ENCODE measurements at places on chromosomes 13 and 19.

DNA sequence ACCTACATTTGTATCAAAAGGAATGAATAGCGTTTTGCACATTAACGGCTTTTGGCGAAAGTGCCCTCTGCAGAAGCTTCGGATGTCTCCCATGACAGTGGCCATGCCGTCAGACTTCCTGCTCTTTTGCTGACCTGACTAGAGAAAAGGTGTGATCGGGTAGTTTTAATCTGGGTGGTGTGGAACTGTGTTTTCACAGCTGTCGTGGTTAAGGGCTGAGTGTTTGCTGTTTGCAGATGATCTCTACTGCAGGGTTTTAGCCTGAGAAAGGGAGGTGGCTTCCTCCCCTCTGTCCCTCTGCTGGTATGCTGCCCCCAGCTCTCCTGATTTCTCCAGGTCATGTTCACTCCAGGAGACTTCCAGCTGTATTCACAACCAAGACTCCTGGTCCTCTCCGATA lies 22.4 kb downstream of the ZNF71 start:
- no peak for DNase-seq

GRCh38 chr19:11151181-11151580 lies 4.4 kb downstream of the SPC24 start:
- DNase-seq: no peak

DNA sequence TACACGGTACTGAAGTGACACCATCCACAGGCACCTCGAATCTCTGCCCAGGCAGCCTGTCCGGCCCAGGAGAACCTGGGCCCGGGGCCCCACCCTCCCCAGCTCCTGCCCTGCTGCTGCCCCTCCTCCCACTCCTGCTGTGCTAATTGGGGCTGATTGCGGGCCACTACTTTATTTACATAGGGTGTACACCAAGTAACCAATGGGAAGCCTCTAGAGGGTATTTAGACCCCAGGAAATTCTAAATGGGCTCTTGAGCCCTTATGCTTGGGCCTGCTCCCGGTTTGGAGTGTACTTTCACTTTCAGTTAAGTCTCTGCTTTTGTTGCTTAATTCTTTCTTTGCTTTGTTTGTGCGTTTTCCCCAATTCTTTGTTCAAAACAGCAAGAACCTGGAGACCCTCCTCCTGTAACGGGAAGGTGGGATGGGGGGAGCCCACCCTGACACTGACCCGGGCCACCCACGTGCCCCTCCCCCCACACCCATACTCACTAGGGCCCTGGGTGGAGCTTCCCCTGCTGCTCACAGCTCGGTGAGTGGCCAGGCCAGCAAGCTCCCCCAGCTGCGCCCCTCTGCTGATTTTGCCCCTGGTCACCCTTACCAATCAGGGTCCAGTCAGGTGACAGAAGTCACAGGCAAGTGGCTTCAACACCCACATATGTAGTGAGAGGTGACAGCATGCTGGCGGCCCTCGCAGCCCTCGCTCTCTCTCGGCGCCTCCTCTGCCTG lies 9.4 kb downstream of the SCGB2B2 start:
- DNase-seq: no peak

- DNase-seq: no peak
These were observed at the start of gene ELAVL3 for GRCh38 chr19:11480715-11481533. TSS of gene ELAVL3 (minus strand) at chr19:11481046. CDS start at chr19:11480608, 438 bp downstream.

- no peak for DNase-seq
These were observed 3.5 kb downstream of the FXYD3 start for GRCh38 chr19:35119091-35119490.

- DNase-seq: peak; percentile 9
These were observed 155.5 kb downstream of the TBC1D4 start for GRCh38 chr13:75326173-75327134.

- DNase-seq: no peak
These were observed 6.2 kb downstream of the ABCC4 start for GRCh38 chr13:95295026-95295425.

GRCh38 chr19:32457571-32458158 lies 52.1 kb downstream of the DPY19L3 start:
- DNase-seq: no peak

DNA sequence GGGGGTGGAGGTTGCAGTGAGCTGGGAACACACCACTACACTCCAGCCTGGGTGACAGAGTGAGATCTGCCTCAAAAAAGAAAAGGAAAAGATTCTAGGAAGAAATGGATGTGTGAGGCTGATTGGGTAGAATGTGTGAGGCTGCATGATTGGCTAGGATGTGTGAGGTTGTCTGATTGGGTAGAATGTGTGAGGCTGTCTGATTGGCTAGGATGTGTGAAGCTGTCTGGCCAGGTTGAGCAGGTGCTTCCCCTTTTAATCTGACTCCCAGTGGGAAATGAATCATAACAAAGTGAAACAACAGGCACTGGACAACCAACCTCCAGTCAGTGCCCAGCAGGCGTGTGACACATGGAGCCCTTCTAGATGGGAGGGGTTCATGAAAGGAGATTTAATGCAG lies 14.7 kb downstream of the C13orf46 start:
- no peak for DNase-seq

DNA sequence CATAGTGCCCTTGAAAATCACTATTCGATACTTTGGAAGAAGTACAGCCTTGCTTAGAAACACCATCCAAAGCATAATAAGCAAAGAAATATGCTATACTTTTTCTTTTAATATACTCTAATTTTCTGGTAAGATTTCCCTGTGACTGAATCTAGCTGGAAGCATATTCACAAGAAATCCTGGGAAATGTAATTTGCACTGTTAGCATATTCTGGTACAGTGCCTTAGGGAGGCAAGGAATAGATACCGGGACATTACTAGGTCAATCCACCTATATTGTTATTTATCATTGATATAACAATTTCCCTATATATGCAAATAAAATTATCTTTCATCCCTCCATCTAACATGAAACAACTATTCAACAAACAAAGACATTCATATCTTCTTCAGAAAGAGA lies 1131.3 kb upstream of the PRR20A start:
- DNase-seq: no peak

- DNase-seq: no peak
These were observed 46.9 kb downstream of the TEX29 start for GRCh38 chr13:111367340-111367739.

DNA sequence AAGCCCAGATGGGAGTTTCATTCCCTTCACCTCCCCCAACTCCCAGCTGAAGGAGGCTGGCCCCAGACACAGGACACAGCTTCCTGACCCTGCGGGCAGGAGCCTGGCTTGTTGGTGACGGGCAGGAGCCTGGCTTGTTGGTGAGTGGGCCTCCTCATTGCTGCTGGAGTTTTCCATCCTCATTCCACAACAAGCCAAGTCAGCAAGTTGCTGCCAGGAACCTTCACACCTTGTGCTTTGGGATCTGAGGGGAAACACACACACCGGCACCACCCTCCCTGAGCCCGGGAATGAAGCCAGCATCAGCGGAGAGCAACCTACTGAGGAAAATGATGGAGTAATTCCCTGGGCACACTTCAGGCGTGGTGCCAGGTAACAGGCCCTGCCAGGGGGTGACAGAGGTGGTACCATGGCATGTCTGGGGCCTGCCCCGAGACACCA lies 74.9 kb downstream of the ALOX5AP start:
- no peak for DNase-seq

DNA sequence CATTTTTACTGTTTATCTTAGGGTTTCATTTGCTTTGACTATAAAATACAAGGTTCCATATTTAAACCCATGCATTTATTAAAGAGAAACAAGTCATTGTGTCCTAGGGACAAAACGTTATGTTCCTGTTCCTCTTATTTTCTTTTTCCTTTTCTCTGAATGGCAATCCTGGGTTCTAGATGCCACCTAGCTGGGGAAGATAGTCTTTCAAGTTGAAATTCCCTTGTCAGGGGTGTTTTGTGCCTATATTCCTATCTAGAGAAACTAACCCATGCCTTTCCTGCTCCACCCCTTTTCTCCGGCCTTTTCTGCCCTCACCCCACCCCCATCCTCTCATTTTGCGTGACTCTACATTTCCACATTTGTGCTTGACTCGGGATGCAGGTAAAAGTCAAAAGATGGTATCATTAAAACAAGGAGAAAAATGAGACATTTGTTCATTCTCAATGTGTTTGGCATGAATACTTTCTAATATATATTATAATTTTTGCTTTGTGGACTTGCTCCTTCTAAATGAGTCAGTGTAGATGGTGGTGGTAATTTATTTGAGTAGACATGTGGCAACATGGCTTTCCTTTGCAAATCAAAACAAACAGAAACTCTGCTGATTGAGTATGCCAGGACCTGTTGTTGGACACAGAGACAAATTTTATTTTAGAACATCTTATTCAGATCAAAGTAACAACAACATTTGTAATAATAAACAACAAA lies 26.8 kb upstream of the STARD13 start:
- no peak for DNase-seq

- DNase-seq: no peak
These were observed 139.7 kb downstream of the SLITRK6 start for GRCh38 chr13:85659493-85659892.

- no peak for DNase-seq
These were observed 748.2 kb upstream of the SLITRK1 start for GRCh38 chr13:84630476-84630875.

DNA sequence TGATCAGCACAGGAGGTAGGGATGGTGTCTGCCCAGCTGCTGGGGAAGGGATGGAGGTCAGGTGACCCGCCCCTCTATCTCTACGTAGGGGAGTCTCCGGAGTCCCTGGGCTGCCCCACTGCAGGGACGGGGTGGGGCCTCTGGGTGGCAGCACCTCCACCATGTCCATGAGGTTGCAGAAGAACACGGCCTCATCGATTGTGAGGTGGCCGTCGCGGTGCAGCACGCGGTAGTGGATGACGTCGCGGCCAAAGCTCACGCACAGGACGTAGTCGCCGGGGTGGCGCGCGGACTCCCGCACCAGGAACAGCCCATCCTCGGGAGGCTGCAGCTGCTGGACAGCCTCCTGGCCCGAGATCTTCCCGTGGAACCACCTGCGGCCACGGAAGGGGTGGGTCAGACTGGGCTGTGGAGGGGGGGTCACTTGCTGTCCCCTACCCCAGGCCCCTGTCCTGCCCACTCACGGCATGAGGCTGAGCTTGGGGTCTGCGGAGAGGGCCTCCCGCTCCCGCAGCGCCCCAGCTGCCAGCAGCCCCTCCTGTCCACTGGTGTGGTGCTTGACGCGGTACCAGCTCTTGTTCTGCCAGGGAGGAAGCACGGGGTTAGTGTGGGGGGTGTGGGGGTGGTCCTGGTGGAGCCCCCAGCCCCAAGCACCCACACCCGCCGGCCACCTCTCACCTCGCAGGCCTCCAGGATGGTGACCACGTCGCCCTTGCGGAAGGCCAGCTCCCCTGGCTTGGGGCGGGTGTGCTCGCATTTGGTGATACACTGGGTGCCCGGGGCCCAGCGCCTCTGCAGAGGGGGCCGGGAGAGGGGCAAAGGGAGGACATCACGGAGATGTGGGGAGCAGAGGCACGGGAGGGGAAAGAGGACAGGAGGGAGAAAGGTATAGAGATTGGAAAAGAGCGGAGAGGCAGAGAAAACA lies 2.3 kb downstream of the MATK start:
- DNase-seq: no peak

DNA sequence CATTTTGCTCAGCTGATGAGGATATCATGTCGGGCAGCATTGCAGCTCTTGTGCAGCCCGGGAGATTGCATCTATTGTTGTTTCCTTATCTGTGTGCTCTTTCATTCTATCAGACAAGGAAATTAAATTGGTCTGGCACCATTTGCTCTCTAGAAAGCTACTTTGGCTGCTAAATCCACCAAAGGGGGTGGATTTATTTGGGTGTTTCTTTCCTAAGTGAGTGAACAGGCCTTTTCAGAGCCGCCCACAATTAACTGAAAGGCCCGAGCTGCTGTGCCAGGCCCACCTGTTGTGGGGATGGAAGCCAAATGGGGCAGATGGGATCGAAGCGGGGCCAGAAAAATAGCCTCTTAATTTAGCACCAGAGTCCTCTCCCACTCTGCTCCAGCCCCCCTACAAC lies 99.4 kb downstream of the DNAJC15 start:
- DNase-seq: no peak

DNA sequence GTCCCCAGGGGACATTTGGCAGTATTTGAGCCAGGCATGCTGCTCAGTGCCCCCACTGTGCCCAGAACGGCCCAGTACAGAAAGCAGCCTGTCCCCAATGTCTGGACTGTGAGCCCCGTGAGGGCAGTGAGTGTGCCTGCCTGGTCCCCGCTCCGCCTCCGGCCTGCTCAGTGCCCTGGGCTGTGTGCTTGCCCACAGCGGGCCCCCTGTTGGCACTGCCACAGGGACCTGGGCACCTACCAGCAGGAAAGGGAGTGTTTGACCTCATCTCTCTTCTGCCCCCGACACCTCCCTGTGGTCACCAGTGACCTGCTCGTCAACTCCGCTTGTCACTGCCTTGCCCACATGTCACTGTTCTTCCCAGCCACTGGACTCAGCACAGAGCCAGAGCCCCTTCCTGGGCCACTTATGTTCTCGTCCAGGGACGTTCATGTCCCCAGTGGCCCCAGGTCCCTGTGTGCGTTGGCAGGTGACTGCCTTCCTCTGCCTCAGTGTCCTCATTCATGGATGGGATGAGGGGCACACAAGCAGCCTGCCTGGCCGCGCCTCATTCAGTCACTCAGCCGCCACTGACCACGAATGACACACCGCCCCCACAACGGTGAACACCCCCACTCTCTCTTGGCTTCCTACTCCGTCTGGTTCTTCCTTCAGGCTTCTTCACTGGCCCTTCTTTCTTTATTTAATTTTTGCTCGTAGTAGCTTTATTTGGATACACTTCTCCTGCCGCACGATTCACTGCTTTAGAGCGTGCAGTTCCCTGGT lies 2.8 kb downstream of the FZR1 start:
- no peak for DNase-seq

DNA sequence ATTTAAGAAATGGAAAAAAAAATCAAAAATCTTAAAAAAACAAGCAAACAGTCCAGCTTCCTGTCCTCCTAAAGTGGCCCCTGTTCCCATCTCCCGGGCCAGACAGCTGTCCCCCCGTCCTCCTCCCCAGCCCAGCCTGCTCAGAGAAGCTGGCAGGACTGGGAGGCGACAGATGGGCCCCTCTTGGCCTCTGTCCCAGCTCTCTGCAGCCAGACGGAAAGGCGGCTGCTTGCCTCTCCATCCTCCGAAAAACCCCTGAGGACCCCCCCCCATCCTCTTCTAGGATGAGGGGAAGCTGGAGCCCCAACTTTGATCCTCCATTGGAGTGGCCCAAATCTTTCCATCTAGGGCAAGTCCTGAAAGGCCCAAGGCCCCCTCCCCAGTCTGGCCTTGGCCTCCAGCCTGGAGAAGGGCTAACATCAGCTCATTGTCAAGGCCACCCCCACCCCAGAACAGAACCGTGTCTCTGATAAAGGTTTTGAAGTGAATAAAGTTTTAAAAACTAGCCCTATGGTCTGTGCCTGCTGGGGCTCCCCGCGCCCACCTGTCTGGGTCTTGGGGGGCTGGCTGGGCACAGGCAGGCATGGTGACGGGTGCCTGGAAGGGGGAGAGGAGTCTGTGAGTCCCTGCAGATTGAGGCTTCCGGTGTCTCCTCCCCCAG lies 3.8 kb downstream of the GADD45GIP1 start:
- DNase-seq: no peak

GRCh38 chr13:99647596-99647985 lies 146.3 kb downstream of the TM9SF2 start:
- no peak for DNase-seq
